ENCODE measurements at places on chromosomes 4 and X. TPM values are rescaled to one million over a fixed set of nuclear protein-coding genes. Genes with fewer than 3 reads are reported as not detected.

The STBD1 gene
- total RNA-seq: 9.7 TPM

The SATL1 gene
- total RNA-seq: not detected

The GRPEL1 gene
- total RNA-seq: 60.4 TPM

The UGT2B28 gene
- not detected for total RNA-seq

The SLC9A7 gene
- 8.2 TPM for total RNA-seq

The ENPEP gene
- total RNA-seq: 0.14 TPM

The FAAH2 gene
- 0.18 TPM for total RNA-seq

The PCYT1B gene
- not detected for total RNA-seq

The XPNPEP2 gene
- total RNA-seq: not detected

The FAM236C gene
- total RNA-seq: not detected

The ADAM29 gene
- total RNA-seq: not detected

The BTK gene
- 0.20 TPM for total RNA-seq

The NAT8L gene
- total RNA-seq: 15.4 TPM

The SPANXN3 gene
- total RNA-seq: not detected

The TRMT44 gene
- total RNA-seq: 6.1 TPM

The PCDH10 gene
- total RNA-seq: 0.08 TPM

The FAM9B gene
- not detected for total RNA-seq

The SULT1B1 gene
- total RNA-seq: 0.02 TPM

The DDIT4L gene
- total RNA-seq: 0.32 TPM

The NSG1 gene
- total RNA-seq: 4.0 TPM

The SPP1 gene
- 218 TPM for total RNA-seq

The FDCSP gene
- not detected for total RNA-seq

The GPR34 gene
- not detected for total RNA-seq

The NEIL3 gene
- total RNA-seq: 12.1 TPM

The NOX1 gene
- total RNA-seq: not detected

The EOLA2 gene
- 54.1 TPM for total RNA-seq

The PRRG1 gene
- 7.5 TPM for total RNA-seq

The MAGEB17 gene
- not detected for total RNA-seq

All from A549 treated with ZK216348 at 1 μM for 4 hours (cell line).